ENCODE measurements at places on chromosomes 13 and 19.

GRCh38 chr13:73715114-73715910 lies 418.9 kb downstream of the KLF12 start:
- no peak for DNase-seq

DNA sequence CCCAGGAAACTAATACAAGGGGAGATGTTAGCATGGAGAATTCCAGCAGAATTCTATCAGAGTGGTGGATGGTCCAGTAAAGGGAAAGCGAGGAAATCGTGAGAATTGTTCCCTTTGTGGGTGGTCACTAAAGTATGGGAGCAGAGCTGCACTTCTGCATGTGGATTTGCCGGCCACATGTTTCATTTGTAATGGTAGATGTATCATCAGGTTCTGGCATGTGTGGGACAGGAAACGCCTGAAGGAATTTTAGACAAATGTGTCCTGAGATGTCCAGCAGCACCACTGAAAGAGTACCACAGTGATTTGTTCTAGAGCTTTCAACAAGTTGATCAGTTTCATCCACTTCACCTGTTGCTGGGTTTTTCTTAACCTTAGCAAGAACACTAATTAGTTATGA lies 308.4 kb downstream of the SHISA2 start:
- no peak for DNase-seq

DNA sequence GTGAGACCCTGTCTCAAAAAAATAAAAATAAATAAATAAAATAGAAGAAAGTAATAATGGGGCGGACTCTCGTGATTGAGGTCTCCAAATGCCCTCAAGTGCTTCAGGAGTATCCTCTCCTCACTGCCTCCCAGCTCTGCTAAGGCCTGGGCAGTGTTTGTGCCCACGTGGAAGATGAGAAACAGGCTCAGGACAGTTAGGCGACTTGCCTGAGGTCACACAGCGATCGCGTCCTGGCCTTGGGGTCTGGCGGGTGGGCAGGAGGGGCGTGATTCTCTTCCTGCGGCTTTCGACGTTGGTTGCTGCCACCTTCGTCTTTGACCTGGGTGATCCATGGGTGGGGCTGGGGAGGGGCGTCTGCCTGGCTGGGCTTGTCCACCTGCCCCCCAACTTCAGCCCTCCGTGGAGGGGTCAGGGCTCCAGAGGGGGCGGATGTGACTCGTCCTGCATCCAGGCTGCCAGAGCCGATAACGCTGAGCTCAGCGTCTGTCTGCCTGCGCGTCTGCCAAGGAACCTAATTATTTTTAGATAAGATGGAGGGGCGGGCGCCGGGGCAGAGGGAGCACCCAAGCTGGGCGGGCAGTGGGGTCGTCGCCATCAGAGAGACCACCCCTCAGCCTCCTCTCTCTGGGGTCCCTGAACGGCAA lies 56.9 kb downstream of the NFIC start:
- peak; percentile 41 for DNase-seq

GRCh38 chr19:2793126-2793525 lies 7.8 kb downstream of the THOP1 start:
- DNase-seq = no peak

GRCh38 chr19:18401580-18402112 lies 4.2 kb upstream of the LRRC25 start:
- DNase-seq = peak; percentile 71

All from fibroblast of mammary gland (primary cell).